AG04450 (cell line): ENCODE measurements at places on chromosomes 7 and 10. TPM values are rescaled to one million over a fixed set of nuclear protein-coding genes. Genes with fewer than 3 reads are reported as not detected.
A peak's percentile ranks its signal among the peaks of the same experiment; 100 is the strongest.

GRCh38 chr7:445020-445419, 74.6 kb downstream of the PDGFA start:
- no peak for DNase-seq

GRCh38 chr7:64951250-64951848, 39.5 kb downstream of the ZNF117 start:
- peak; percentile 1 for DNase-seq

The SP4 gene
- polyA plus RNA-seq = 1.8 and 2.3 TPM in 2 replicates

The PNLIPRP3 gene
- not detected in 2 replicates for polyA plus RNA-seq

- no peak for DNase-seq
Observed at GRCh38 chr7:27154369-27154768, 2.0 kb upstream of the HOXA3 start.

The CNPY1 gene
- not detected in 2 replicates for polyA plus RNA-seq

DNA sequence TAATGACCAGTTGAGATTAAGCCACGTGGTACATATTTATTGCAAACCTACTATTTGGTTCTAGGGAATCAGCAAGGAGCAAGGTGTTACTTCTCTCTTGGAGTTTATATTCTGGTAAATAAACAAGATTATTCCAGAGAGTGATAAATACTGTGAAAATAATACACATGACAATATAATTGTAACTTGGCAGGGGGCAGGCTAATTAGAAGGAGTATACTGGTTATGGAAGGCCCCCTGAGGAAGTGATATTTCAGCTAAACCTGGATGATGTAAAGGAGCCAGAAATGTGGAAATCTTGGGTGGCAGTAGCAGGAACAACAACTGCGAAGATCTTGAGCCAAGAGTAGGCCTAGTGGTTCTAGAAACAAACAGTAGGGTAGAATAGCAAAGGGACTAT, 111.8 kb downstream of the SDK1 start:
- no peak for DNase-seq

GRCh38 chr7:68146983-68147382, 1150.3 kb downstream of the TYW1 start:
- DNase-seq = no peak

DNA sequence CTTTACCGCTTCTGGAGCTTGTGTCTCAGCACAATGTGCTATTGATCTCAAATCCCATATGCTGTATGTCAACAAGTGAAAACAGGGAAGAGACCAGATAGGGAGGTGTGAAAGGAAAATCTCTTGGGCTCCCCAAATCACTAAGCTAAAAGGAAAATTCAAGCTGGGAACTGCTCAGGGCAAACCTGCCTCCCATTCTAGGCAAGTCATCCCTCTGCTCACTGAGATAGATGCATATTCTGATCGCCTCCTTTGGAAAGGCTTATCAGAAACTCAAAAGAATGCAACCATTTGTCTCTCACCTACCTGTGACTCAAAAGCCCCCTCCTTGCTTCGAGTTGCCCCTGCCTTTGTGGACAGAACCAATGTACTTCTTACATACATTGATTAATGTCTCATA, 161.1 kb upstream of the LYZL1 start:
- no peak for DNase-seq

- DNase-seq = no peak
Observed at GRCh38 chr7:30559611-30560010, 35.1 kb upstream of the GARS1 start.

- DNase-seq = no peak
Observed at GRCh38 chr7:16320099-16320660, 101.2 kb downstream of the CRPPA start.

GRCh38 chr10:113235508-113235907, 285.5 kb downstream of the TCF7L2 start:
- no peak for DNase-seq

GRCh38 chr10:101817337-101818118, 716 bp downstream of the OGA start:
- peak; percentile 90 for DNase-seq

The KIF11 gene
- polyA plus RNA-seq = 5.2 and 7.6 TPM in 2 replicates

The IDI2 gene
- polyA plus RNA-seq = not detected in 2 replicates

- no peak for DNase-seq
Observed at GRCh38 chr10:77867124-77867719, 59.3 kb downstream of the DLG5 start.

GRCh38 chr10:27794157-27794556, 48.5 kb upstream of the MKX start:
- DNase-seq = no peak

The FXYD4 gene
- polyA plus RNA-seq = not detected in 2 replicates

DNA sequence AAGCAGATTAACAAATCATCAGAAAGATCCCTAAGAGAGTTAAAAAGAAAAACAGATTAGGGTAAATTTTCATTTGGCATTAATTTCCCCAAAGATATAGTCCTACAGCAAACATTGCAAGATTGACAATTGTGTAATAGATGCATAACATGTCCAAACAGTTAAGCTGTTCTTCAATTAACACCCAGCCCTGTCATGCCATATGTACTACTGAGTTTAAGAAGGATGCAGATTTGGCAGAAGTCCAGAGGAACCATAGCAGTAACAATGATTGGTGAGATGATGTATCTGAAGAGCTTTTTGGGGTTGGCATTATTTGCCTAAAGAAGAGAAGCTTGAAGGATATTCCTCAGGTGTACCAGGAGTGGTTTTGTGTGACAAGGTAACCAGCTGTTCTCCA, 287.6 kb downstream of the LRMDA start:
- no peak for DNase-seq

The PRSS1 gene
- polyA plus RNA-seq = not detected in 2 replicates

DNA sequence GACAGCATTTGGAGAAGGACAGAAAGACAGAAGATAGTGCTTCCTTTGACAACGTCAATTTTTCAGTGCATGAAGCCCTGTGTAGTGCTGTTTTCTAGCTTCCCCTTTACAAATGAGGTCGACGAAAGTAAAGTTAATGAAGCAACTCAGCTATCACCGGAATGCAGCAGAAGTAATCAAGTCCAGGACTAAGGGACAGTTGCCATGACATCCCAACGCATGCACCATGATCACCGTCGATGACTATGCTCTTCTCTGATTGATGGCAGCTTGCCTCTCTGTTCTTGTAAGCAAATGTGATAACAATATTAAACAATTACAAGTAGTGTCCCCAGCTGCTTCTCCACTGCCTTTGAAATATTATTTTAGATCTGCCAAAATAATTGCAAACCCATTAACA, 205.8 kb downstream of the FRMD4A start:
- peak; percentile 13 for DNase-seq

The ABCC2 gene
- 0.29 and 1.2 TPM in 2 replicates for polyA plus RNA-seq

- DNase-seq = no peak
Observed at GRCh38 chr10:118017850-118018249, 28.9 kb downstream of the RAB11FIP2 start.

The GPR15LG gene
- polyA plus RNA-seq = not detected in 2 replicates

- DNase-seq = no peak
Observed at GRCh38 chr10:14502431-14502830, 171.7 kb upstream of the FRMD4A start.

- peak; percentile 24 for DNase-seq
Observed at GRCh38 chr7:127514499-127514898, 70.9 kb downstream of the GCC1 start.

DNA sequence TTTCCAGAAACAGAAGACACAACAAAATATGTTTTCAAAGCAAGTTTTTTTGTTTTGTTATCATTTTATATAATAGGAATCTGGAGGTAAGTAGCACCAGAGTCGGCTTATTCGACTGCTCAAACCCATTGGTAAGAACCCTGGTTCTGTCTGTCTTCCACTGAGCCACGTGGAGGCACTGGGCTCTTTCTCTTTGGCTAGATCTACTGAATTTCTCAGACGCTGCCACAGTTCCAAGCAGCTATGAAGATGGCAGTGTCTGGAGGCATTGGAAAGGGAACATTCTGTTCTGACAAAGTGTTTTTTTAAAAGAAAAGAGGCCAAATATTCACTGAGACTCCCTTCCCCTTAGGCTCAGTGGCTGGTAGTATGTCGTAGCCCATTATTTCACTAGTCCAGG, 338.8 kb downstream of the NRG3 start:
- no peak for DNase-seq

The CEP55 gene
- polyA plus RNA-seq = 10.0 and 16.3 TPM in 2 replicates

The STEAP2 gene
- polyA plus RNA-seq = 5.4 and 6.4 TPM in 2 replicates

The NXPH1 gene
- polyA plus RNA-seq = not detected in 2 replicates

DNA sequence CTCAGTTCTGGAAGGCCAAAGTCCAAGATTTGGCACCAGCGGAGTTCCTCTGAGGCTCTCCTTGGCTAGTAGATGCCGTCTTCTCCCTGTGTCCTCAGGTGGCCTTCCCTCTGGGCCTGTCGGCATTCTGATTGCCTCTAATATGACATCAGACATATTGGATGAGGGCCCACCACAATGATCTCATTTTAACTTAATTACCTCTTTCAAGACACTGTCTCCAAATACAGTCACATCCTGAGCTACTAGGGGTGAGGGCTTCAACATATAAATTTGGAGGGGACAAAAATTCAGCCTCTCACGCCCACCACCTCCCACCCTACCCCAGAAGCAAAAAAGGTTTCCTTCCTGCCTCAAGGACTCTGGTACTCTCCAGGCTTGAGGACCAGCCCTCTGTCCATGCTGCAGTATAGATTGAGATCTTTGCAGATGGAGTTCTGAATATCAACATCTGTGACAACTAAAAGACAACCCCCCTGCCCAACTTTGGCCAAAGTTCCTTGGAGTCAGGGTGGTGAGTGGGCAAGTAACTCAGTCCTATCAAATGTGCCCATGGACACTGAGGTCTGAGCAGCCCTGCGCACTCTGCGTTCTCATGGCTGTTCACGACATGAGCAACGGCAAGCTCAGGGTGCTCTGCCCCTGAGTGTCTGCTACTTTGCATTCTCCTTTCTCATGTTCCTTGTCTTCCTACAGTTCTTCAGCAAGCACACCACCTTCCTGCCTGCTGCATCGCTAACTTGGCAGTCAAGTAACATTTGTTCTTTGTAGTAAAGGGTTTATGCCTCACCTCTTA, 11.5 kb downstream of the TMEM176B start:
- no peak for DNase-seq

- no peak for DNase-seq
Observed at GRCh38 chr7:101200862-101201599, at the start of gene MOGAT3. Gene MOGAT3 (minus strand): TSS chr7:101201036. CDS start chr7:101200854, 182 bp downstream.

GRCh38 chr10:3096149-3096548, 28.8 kb downstream of the PFKP start:
- no peak for DNase-seq

DNA sequence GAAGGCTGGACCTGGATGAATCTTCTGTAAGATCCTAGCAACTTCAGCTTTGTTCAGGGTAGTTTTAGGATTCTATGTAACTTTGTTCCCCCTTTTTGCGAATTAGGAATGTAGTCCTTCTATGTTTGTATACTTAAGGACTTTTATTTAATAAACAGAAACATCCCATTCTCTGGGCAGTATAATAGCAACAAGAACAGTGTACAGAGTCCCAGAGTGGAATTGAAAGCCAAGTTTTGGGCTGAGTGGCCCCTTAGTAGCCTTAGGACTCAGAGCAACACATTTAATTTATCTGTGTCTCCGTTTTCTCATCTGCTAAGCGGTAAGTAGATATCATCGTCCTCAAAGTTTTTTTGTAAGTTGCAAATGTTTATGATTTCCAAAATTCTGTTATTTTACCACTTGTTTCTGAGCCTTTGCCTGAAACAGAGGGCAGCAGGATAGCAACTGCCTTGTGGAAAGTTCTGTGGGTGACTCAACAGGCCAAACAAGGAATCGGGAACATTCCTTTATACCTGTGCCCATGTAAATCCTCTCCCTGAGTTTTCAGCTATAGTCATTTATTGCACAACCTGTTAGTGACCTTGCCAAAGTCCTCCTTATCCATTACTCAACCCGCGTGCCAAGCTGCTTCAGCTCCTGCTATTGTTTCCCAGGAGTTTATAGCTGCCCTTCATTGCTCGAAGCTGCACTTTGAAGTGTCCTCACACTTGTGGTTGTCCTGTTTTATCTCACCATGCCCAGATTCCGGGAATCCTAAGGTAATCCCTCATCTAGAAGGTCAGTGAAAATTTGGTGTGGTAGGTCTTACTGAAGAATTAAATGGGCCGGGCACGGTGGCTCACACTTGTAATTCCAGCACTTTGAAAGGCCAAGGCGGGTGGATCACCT, 199.1 kb upstream of the AHR start:
- DNase-seq = no peak

The ATOH7 gene
- polyA plus RNA-seq = 0.06 TPM in 1 of 2 replicates, not detected in the other
